Activated CD4-positive, alpha-beta T cell treated with anti-CD3 and anti-CD28 coated beads, Interleukin-2, amount 50 U/mL, for 48 hours (primary cell): ENCODE measurements at places on chromosomes 11 and 22.

DNA sequence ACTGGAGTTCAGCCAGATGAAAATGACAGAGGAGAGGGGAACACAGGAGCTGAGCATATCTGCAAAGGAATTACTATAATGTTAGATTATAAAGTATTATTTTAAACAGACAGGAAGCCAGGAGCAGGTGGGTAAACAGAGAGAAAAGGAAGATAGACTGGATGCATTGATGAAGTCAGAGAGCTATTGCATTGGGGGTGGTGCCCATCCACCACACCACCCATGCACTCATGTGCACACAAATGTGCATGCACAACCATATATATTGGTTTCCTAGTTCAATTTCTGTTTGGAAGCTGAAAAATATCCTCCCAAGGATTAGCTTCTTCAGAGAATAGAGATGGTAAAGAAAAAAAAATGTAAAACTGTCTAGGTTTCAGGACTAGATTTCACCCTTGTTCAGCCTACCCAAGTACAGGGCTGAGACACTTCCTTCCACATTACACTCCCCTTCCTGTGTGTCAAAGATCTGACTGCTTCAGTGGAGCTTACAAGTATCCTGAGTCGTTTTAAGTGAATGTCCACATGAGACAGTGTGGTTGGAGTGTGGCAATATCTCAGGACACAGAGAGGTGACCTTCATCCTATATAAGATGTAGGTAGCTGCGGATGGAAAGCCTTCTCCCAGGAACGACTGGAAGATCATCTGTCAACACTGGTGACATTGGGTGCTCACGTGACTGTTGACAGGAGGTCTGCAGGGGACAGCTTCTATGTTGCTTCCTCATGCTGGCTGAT lies 12.2 kb upstream of the SMPD1 start:
- DNase-seq: no peak

GRCh38 chr11:13128354-13128753 lies 119.2 kb downstream of the RASSF10 start:
- DNase-seq: no peak

- DNase-seq: no peak
Observed at GRCh38 chr11:67364783-67365722, 8.3 kb downstream of the CLCF1 start.

- DNase-seq: no peak
Observed at GRCh38 chr11:101127699-101128570, 1.7 kb downstream of the PGR start.

GRCh38 chr11:112769584-112769983 lies 191.6 kb upstream of the NCAM1 start:
- DNase-seq: no peak

- no peak for DNase-seq
Observed at GRCh38 chr11:64999478-64999877, 2.7 kb upstream of the BATF2 start.

- DNase-seq: no peak
Observed at GRCh38 chr11:96652516-96652915, 262.7 kb downstream of the JRKL start.

DNA sequence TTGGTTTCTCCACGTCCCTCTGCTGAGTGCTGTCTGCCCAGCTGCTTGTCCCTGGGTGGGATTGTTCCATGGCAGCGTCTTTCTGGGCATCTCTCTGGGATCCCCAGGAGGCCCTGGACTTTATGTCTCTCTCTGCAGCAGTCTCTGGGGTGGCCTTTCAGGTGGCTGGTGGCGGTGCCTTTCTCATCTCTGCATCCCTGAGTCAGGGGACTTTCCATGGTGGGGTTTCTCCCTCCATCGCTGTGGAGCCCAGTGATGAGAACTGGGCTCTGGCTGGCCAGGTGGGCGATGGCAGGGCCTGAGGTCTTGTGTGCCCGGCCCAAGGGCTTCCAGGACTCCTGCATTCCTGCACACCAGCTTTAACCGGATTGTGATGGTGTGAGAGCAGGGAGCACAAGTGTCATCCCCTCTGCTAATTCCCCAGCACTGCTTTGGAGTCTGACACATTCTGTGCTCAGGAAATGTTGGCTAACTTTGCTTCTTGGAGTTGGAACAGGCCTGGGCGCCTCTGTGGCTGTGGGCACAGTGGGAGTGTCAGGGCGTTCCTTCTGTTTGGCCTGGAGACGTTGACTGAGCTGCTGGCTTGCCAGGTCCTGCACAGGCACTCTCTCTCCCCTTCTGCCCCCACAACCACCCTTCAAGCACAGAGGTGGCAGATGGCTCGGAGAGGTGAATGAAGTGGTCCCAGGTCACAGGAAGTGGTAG lies 27.9 kb downstream of the FAM83F start:
- no peak for DNase-seq

DNA sequence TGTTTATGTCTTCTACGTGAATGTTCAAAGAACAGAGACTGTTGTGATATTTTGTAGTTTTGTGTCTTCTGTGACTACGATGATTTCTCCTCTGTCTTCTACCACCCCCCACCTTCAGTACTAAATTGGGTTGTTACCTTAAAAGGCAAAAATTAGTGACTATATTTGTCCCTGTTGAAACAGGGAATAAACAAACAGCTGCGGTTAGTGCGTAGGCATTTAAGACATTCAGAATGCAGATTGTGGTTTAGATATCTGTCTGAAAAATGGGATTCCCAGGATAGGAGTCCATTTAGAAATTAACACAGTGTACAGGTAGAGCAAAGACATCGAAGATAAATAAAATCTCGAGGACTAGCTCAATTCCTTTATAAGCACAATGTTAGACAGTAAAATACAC lies 15.6 kb upstream of the ARHGAP42 start:
- no peak for DNase-seq

- peak; percentile 43 for DNase-seq
Observed at GRCh38 chr11:134139873-134140331, 71.0 kb downstream of the JAM3 start.

DNA sequence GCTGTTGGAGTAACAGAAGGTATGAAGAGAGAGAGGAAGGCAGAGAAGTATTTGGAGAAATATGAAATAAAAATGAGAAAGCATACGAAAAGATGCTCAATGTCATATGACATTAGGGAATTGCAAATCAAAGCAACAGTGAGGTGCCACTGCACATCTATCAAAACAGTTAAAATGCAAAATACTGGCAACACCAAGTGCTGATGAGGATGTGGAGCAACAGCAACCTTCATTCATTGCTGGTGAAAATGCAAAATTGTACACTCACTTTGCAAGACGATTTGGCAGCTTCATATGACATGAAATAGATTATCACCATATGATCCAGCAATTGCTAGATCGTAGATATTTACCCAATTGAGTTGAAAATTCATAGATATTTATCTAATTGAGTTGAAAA lies 9.4 kb upstream of the SPDYC start:
- DNase-seq: no peak

DNA sequence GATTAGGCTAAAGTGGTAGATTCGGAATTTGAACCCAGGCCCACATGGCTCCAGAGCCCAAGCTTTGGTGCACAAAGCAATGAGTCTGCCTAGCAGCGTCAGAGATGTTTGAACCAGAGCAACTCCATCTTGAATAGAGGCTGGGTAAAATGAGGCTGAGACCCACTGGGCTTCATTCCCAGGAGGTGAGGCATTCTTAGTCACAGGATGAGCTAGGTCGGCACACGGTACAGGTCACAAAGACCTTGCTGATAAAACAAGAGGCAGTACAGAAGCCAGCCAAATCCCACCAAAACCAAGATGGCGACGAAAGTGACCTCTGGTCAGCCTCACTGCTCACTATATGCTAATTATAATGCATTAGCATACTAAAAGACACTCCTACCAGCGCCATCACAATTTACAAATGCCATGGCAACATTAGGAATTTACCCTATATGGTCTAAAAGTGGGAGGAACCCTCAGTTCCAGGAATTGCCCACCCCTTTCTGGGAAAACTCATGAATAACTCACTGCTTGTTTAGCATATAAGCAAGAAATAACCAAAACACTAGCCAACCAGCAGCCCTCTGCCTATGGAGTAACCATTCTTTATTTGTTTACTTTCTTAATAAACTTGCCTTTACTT lies 40.3 kb upstream of the DAGLA start:
- DNase-seq: no peak

DNA sequence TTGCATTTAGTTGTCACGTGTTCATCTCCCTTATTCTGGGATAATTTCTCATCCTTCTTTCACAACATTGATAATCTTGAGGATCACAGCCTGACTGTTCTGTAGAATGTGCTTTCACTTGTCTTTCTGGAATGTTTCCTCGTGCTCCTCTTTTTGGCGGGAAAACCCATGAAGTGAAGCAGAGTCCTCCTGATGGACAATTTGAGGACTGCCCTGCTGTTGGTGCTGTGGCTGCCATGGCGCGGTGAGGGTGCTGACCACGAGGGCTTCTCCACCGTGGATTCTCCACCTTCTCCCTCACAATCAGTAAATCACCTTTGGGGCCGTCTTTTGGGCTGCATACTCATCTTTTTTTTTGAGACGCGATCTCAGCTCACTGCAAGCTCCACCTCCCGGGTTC lies 946.9 kb downstream of the BRD1 start:
- no peak for DNase-seq

- no peak for DNase-seq
Observed at GRCh38 chr22:48018346-48018745, 1255.9 kb downstream of the TBC1D22A start.

DNA sequence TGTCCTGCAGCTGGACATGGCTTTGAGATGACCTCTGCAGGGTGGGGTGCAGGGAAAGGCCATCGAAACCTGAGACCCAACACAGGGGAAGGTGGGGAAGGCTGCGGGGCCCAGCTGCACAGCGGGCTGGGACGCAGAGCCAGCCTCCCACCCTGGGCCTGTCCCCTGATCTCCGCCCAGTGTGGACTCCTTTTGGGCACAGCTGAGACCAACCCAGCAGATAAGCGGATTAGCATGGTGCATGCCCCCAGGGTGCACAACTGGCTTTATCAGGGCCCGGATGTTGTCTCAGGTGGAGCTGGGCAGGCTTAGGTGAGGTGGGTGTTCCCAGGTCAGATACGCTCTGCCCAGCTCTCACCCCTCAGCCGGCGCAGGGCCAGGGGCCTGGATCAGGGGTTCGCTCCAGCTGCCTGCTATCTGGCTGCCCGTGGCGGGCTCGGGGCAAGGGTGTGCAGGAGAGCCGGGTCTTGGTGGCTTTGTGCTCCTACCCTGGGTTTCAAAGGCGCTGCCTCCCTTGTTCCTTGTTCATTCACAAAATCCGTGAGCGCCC lies 28.1 kb upstream of the MUC5AC start:
- no peak for DNase-seq

DNA sequence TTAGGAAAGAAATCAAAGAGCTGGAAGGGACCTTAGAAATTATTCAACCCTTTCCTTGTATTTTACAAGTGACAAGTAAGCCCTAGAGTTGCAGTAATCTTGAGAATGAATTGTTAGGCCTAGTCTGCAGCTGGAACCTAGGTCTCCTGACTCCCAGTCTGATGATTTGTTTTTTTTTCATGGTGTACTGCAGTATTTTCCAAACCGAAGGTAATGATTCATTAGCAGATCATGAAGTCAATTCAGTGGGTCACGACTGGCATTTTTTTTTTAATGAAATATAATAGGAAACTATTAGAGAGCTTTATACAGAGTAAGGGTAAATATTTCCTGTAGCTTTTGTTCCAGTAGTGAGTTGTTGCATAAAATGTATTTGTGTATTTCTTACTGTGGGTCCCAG lies 42.8 kb downstream of the EXT2 start:
- DNase-seq: no peak

DNA sequence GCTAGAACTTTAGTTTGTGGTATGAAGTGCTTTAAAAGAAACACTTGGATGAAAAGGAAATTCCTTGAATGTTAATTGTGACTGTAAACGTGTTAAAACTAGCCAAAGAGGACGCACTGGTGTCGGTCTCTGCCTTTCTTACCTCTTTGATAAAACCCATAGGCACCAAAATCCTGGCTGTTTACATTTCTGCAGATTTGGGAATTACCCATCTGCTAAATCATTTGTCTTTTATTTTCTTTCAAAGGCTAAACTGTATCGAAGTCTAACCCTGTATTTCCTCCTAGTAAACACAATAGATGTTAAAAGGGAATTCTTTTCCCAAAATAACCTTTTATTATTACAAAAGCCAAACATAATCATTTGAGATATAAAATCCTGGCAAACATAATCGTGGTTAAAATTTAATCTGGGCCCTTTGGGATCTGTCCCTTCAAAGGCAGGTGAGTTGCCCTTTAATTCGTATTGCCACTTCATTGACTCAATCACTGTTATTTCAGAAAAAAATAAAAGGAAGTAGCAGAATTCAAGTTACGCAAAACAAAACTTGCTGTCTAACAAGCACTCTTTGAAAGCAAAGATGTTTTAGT lies 2.4 kb downstream of the RASSF10 start:
- DNase-seq: no peak

DNA sequence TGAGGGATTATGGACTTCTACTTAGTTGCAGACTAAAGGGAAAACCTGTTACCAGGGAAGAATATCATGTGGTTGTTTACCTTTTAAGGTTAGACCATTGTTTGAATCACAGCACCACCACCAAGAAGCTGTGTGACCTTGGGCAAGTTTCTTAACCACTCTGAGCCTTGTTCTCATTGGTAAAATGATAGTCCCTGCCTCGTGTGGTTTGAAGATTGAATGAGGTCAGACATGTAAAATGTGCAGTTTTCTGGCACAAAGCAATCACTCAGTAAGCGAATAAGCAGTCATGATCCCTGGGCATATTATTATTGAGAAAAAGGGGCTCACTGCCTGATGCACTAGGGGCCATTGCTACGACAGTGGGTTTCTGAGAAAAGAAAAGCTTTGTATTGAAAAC lies 28.3 kb downstream of the MOV10L1 start:
- no peak for DNase-seq

GRCh38 chr11:129006161-129006560 lies 63.5 kb upstream of the TP53AIP1 start:
- no peak for DNase-seq

- DNase-seq: no peak
Observed at GRCh38 chr11:90468923-90469322, 246.1 kb upstream of the CHORDC1 start.

GRCh38 chr22:44449061-44449682 lies 48.9 kb downstream of the RTL6 start:
- DNase-seq: no peak

GRCh38 chr11:14029971-14030920 lies 67.7 kb downstream of the SPON1 start:
- no peak for DNase-seq

GRCh38 chr11:68773521-68774193 lies 22.3 kb upstream of the TESMIN start:
- DNase-seq: no peak

DNA sequence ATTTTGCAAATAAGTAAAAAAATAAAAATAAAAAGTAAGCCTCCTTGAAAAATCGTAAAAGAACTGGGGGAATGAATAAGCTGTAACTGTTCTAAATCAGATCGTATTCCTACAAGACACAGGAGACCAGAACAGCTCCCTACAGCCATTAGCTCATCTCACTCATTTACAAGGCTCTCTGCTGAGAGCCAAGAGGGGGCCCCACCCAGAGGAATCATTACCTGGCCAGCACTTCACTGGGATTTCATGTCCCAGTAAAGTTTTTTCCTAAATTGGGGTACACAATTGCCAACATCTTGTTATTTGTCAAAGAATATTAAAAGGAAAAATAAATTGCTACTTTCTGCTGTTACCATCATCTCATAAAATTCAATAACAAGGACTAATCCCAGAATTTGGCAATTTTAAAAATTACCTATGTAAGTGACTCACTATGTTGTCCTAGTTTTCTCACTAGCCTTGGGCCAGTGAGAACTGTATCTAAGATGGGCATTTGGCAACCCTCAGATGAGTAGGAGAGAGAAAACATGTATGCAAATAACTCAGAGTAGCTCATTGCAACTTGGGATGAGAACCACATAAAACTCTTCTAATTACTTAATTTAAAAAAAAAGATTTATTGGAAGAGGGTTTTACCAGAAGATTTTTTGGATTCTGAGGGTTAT lies 18.4 kb upstream of the SMTN start:
- no peak for DNase-seq

GRCh38 chr11:62708793-62709192 lies 1.3 kb downstream of the GNG3 start:
- peak; percentile 52 for DNase-seq
